ENCODE measurements at places on chromosomes 2 and 18.

DNA sequence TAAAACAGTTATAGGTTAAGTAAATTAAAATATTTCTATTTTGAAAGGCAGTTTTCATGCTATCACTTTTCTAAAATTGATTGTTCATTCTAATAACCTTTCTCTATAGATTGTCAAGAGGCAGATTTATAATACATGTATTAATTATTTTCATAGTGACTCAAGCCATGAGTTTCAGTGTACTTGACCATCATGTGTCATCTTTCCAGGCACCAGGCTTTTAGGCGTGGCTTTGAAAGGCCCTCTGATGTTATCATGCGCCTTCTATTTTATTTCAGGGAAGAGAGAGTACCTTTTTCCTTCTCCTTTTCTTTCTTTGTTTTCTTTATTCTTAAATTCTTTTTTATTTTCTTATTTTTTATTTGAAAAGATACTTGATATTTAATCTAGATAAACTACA lies 128.3 kb upstream of the ETAA1 start:
- DNase-seq: no peak

DNA sequence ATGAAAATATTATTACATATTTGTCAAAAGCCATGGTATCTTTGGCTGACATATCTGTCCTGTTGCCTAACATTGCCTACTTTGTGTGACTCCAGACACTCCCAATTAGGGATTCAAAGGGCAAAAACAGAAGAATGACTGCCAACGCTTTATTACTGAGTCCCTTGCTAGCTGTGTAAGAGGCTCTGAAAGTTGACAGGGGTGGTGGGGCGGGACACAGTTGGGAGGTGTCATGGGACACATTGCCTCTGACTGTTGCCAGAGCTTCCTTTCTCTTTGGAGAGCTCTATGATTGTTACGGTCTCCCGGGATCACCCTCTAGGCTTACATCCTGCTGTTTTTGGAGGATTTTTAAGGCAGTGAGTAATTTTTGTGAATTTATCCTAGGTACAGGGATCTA lies 249.6 kb upstream of the ACVR2A start:
- DNase-seq: no peak

DNA sequence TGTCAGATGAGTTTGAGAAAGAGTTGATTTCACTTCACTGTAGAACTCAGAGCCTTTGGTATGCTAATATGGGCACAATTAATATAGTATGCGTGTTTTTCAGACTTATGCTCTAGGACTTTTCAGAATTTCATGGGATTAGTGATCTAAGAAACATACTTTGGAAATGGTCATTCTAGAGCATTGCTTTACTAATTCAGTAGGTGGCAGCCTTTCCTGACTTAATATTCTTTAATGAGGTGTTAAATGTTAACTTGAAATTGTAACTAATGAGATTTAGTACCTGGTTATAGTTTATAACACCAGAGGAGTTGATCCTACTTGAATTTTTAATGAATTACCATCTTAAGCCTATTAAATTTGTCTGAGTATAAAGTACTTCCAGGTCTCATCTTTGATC lies 28.4 kb downstream of the ACTR2 start:
- DNase-seq: no peak

GRCh38 chr2:7962161-7962560 lies 719.7 kb upstream of the ID2 start:
- no peak for DNase-seq

DNA sequence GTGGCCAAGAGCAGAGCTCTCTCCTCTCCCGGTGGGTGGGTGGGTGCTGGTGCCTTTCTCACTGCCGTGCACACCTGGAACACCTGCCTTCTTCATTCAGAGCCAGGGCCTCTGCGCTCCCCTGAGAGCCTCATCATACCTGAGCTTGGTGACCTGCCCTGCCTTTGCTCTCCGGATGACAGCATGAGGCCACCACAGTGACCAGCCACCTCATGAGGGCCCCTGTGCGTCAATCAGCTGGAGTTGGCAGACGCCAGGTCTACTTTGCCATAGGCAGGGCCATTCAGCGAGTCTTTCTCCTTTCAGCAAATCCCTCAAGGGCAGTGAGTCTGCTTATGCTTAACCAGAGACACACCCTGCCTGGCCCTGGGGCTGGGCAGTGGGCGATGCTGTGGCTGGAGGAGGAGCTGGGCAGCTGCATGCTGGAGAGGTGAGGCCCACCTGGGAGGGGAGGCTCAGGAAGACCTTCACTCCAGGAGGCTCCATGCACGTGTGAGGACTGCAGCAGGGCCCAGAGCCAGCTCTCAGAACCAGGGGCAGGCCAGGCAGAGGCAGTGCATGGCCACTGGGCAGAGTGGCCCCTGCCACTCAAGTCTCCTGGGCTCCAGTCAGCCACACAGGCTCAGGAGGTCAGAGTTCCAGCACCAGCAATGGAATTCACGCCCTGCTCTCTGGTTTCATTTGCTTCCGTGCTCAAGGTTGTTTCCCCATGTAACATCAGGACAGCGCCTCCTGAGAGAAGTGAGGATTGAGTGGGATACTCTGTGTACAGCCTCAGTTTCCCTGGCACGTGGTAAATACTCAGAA lies 417.5 kb upstream of the MYT1L start:
- DNase-seq: no peak

DNA sequence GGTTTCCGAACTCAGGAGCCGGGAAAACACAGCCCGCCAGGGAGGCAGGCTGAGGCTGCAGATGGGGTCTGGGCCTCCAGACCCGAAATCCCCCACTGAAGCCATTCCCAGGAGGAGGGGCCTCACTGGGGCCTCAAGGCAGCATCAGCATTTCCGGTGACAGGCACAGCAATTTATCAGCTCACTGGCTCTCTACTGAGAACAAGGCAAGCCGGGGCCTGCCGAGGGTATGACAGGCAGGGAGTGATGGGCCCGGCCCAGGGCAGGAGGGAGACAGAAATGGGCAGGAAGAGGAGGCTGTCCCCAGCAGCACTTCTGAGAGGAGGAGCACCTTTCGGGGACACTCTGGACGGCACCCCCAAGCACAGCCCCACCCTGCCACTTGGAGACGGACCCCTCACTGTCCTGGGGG lies 12.5 kb downstream of the SDC1 start:
- no peak for DNase-seq

- no peak for DNase-seq
These were observed 122.9 kb upstream of the ID2 start for GRCh38 chr2:8558956-8559355.

GRCh38 chr2:174775571-174775980 lies 11.3 kb upstream of the CHRNA1 start:
- no peak for DNase-seq

DNA sequence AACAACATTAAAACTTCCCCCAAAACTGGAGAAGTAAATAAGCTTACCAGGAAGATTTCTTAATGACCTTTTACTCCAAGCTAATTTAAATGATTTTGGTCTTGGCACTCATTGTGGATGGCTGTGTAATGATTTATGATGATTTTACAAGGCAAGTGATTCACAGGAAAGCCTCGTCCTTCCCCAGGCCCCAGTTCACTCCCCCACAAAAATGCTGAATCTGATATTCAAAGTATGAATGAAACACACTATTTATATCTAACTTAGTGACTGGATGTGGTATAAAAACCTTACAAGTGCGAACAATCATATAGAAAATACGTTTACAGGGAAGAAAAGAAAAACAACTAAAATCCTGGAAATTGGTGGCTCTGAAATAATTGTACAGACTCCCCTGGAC lies 49.8 kb downstream of the ZNF516 start:
- DNase-seq: no peak

GRCh38 chr2:10599089-10599488 lies 90.7 kb downstream of the NOL10 start:
- DNase-seq: no peak

DNA sequence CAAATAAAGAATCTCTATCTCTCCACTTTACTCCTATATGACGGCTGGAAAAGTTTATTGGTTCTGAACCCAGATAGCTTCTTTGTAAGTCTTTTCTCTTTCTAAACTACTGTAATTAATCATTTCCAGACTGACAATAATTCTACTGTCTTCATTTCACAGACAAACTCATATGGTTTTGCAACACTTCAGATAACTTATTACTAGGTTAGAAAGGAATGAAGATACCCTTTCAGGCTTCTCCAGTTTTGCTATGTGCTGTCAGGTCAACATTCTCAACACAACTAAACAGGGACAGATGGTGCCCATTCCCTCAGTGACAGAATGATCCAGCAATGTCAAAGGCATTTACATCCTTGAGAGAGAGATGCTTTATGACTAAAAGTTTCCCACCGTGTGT lies 198.5 kb upstream of the ITGA4 start:
- no peak for DNase-seq

- no peak for DNase-seq
These were observed 141.1 kb downstream of the SP100 start for GRCh38 chr2:230557065-230557464.

- no peak for DNase-seq
These were observed 638.0 kb upstream of the ZEB2 start for GRCh38 chr2:145157741-145158591.

GRCh38 chr2:16361261-16361995 lies 304.2 kb downstream of the CYRIA start:
- no peak for DNase-seq

DNA sequence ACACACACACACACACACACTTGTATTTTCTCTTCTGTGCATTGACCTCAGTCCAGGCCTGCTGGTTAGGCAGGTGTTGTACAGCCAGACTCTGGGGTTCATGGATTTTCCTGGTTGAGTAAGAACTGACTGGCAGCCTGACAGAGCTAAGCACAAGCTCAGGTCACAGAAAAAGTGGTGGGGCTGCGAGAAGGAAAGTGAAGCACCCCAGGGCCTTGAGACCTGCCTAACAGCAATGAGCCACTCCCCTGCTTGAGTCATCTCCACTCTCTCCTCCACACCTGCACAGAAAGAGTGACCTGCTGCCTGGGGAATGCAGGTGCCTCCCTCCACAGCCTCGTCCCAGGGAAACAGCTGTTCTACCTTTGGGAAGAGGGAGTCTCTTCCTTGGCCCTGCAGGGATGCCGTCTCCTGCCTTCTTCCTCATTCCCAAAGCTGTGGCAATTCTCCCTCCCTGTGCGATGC lies 91.4 kb upstream of the LGALSL start:
- no peak for DNase-seq

DNA sequence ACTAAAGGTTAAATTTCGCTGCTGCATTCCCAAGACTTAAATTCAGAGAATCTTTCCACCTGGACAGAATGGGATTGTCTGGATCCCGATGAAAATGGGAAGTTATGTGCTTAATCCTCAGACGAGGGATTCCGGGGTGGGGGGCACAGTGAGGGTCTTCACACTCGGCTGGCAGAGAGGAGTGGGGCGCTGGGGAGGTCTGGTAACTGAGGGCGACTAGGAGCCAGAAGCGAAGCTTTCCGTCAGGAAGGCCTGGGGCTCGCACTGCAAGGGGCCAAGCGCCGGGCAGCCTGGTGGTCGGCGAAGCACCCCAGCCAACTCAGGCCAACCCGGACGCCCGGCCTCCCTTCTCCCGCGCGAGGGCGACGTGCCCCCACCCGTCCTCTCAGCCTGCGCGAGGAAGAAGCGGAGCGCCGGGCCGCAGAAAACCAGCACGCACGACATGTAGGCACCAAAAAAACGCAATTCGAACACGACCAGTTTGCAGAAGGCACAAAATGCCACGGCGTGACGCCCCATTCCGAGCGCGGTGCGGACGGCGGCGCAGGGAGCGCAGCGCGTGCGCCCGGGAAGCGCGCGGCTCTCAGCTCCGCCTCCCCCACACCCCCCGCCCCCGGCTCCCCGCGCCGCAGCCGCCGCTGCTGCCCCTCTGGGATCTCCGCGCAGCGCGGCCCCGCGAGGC lies 188.1 kb downstream of the ZEB2 start:
- no peak for DNase-seq

DNA sequence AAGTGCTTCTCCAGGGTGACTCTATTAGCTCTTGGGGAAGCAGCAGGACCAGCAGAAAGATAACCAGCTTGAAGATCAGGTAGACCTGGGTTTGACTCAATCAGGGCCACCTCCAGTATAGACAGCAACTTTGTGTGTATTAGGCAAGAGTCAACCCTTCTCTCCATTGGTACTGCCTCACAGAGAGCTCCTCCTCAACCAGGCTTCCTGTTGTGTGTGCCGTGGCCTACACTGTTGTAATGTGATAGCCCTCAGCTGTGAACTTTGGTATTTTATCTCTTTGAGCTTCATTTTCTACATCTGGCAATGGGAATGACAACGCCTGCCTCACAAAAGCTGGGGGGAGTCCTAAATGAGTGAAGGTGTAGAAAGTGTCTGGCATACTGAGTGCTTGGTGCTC lies 17.0 kb upstream of the MAP3K20 start:
- no peak for DNase-seq

GRCh38 chr18:42545825-42546224 lies 569.7 kb downstream of the RIT2 start:
- DNase-seq: no peak

DNA sequence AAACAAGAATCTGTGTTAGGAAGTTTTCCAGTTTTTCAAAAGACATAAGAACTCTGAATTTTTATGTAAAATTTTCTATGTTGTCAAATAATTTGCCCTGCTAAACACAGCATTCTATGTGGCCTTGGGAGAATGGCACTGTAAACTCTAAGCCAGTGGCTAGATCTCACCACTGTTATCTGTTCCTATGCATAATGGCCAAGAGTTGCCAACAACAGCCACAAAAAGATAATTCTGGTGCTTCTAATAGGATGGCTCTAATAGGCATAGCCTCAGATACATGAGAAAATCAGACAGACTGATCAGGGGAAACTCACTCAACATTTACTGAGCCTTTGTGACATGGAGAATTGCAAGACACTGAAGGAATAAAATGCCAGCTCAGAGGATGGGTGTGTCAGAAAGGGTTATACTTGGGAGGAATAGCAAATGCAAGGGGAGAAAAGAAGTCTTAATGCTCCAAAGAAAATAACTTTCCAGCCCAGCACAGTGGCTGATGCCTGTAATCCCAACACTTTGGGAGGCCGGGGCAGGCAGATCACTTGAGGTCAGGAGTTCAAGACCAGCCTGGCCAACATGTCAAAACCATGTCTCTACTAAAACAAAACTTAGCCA lies 63.7 kb downstream of the COBLL1 start:
- no peak for DNase-seq

DNA sequence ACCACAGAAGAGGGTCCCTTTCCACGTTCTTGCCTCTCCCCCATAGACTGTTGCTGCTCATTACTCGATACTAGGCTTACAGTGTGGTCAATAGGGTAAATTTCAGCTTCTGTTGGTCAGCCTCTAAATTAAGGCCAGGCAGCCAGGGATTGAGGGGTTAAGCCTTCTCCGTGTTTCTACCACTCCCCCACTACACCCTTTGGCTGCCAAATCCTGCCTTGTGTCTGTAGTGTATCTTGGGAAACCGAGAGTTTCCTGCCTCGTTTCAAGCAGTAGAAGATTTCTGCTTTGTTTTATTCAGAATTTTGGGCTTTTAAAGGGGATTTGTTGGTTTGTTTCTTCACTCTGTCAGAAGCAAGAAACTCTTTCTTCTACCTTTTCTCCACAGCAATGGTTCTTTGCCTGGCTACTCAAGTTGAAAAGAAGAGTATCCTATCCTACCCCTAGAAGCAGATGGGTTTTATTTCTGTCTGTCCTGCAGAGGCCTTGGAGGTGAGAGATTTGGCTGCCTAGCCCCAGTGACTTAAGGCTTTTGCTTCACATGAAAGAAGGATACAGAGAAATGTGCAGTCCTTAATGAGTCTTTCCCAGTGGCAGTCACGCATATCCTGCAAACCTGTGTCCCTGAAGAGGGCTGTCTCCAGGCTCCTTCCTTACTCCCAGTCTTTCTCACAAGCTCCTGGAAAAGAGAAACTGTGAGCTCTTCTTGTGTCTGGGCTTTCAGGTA lies 261.5 kb upstream of the TANK start:
- no peak for DNase-seq

GRCh38 chr2:106020032-106020431 lies 174.1 kb downstream of the UXS1 start:
- no peak for DNase-seq

GRCh38 chr2:120243211-120243610 lies 9.4 kb upstream of the RALB start:
- DNase-seq: no peak

GRCh38 chr2:41622301-41622700 lies 425.5 kb upstream of the PKDCC start:
- no peak for DNase-seq

All from 8988T (cell line).